Esophagus squamous epithelium (tissue), 5 donors: ENCODE measurements at places on chromosomes 16 and 17.

DNA sequence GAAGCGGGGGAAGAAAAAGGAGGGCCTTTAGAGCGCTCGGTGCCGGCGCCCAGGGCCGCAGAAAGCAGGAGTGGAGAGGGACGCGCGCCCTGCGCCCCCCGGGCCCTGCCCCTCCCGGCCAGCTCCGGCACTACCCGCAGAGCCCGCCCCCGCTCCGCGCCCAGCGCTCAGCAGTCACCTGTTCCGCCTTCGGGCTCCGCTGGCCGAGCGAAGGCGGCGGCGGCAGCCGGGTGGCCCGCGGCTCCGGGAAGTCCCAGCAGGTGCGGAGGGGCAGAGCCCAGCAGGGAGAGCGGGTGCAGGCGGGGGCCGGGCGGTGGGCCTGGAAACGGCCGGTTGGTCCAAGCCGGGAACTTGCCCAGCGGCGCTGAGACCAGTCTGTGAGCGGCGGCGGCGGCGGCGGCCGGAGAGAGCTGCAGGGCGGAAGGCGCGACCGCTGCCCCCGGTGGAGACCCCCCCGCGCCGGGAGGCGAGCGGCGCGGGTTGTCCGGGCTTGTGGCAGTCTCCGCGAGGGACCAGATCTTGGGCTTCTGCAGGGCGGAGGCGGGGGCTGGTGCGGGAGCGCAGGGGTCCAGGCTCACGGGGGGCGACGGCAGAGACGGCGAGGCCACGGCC, 2.2 kb downstream of the IRX3 start:
- peak overlapping the region; percentile 63 for H3K4me3 ChIP-seq
- peaks cover 72% of the 10 kb centered on the region for H3K4me1 ChIP-seq
- no peaks in the 10 kb centered on the region for H3K36me3 ChIP-seq
- DNase-seq: no peak
- H3K27me3 ChIP-seq: peaks cover 12% of the 10 kb centered on the region

DNA sequence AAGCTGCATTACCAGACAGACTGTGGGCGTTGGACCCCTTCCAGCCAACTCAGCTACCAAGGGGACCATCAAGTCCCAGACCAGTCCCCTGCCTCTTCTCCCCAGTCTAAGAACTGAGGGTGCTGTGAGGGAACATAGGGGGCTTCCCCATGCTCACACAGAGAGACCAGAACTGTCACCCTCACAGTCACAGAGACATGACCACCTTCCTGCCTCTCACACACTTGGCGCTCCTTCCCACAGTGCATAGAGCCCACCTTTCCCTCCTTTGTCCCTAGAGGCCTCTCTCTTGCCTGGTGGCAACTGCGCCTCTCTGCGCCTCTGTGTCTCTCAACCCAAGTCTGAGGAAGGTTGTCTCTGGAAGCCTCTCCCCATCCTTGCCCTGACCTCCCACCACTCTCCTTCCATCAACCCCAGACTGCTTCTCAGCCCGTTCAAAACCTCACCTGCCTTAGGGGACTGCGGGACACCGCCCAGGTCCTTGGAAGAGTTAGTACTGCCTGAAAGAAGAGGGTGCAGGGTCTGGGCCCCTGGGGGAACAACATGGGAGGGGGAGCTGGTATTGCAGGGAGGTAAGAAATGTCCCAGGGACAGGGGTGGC, 6.1 kb upstream of the LHX1 start:
- no peak for DNase-seq
- peaks cover 71% of the 10 kb centered on the region for H3K27me3 ChIP-seq
- peaks cover 55% of the 10 kb centered on the region for H3K4me1 ChIP-seq

DNA sequence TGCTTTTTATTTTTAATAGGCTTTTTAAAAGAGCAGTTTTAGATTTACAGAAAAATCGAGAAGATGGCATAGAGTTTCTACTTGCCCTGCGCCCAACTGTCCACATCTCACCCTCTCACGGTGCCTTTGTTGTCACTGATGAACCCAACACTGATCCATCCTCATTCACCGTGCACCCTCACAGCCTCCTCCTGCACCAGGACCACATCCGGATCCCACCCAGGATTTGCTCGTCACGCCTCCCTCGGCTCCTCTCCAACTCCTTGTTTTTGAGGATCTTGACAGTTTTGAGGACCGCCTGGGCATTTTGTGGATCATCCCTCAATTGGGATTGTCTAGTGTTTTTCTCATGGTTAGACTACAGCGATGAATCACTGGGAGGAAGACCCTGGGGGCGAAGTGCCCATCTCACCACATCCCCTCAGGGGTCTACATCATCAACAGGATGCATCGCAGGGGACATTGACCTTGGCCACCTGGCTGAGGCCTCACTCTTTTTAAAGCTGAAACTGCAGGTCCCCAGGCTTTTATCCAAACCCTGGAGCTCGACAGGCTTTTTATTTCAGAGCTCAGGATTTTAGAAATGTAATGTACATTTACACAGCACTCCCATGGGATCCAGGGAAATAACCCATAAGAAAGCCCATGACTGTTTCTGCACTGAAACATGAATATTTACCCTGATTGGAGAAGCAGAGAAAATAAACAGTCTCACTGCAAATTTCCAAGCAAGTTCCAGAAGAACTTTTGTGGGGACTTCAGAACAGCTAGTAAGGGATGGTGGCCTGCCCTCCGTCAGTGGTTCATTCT, 71.8 kb upstream of the ZNF469 start:
- H3K4me1 ChIP-seq: peaks cover 6% of the 10 kb centered on the region
- no peaks in the 10 kb centered on the region for H3K36me3 ChIP-seq
- H3K27ac ChIP-seq: no peak overlapping the region
- no peak overlapping the region for H3K4me3 ChIP-seq
- no peak for DNase-seq

GRCh38 chr16:64180136-64180900, 941.5 kb downstream of the CDH11 start:
- no peaks in the 10 kb centered on the region for H3K36me3 ChIP-seq
- H3K4me3 ChIP-seq: no peak overlapping the region
- H3K27ac ChIP-seq: no peak overlapping the region

DNA sequence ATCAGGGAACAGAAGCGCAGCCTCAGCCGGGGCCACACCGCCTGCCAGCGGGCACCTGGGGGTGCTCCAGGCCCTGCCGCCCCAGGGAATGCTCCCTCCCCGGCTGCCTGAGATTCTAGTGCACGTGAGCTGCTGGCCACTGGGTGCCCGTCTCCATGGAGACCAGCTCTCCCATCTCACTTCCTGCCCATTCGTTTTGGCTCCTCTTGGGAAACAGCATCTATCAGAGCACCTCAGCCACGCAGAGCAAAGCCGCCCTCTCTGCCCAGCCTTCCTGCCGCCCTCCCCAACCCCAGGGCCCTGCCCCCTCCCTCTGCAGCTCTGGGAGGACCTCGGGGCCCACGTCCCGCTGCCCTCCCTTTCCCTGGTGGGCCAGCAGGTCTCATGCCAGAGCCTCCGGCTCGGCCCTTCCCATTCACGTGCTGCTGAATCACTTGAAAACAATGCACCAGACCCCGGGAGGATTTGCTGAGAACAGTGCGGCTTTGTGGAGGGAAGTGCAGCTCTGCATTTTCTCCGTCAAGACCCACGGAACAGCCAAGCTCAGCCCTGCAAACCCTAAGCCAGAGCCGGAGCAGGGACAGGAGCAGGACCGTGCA, 19.4 kb downstream of the CEP295NL start:
- DNase-seq: no peak
- no peaks in the 10 kb centered on the region for H3K36me3 ChIP-seq
- H3K27me3 ChIP-seq: no peaks in the 10 kb centered on the region

DNA sequence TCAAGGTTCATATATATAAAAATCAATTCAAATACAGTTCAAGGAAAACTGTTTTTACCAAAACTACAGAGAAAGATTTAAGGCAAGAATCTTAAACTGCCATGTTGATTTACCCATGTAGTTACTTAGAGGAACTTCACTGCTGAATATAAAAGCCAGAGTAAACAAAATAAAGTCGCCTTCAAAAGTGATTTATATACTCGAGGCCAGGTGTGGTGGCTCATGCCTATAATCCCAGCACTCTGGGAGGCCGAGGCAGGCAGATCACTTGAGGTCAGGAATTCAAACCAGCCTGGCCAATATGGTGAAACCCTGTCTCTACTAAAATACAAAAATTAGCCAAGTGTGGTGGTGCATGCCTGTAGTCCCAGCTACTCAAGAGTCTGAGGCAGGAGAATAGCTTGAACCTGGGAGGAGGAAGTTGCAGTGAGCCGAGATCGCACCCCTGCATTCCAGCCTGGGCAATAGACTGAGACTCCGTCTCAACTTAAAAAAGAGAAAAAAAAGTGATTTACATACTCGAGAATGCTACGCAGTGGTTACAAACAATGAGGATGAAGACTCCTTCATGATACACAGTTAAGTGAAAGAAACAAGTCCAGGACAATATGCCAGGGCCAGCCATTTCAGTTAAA, 54.1 kb upstream of the CNEP1R1 start:
- H3K27ac ChIP-seq: no peak overlapping the region
- DNase-seq: no peak
- no peaks in the 10 kb centered on the region for H3K36me3 ChIP-seq
- H3K27me3 ChIP-seq: no peaks in the 10 kb centered on the region

DNA sequence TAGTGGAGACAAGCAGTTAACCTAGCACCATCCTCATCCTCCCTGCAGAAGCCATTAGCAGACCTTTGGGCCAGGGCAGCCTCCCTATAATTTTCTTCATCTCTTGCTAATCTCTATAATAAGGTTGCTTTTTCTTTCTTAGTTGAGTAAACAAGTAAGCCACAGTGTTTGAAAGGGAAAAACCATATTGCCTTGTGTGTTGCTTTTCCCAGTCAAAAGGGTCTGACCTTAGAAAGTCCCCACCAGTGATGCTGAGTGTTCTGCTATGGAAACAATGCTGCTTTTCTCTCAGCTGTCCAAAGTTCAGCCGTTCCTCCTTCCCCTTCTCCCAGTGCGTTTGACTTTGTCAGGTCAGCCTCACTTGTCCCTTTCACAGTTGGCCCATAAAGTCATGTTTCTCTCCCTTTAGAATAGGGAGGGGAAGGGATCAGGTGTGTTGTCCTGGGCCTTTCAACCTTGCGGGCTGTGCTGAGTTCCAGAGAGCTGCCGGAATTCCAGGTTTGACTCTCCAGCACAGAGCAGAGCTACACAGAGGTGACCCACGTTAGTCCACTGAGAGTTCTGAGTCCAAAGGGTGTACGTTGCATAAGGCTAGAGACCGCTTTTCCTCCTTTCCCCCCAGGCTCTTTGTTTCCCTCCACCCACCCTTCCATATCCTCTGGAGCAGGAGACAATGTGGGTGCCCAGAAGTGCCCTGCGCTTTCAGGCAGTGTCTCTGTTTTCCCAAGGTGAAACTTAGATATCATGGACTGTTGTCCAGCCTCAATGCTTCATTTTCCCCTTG, 15.9 kb upstream of the CLEC18C start:
- no peaks in the 10 kb centered on the region for H3K4me1 ChIP-seq
- no peaks in the 10 kb centered on the region for H3K27me3 ChIP-seq
- H3K4me3 ChIP-seq: no peak overlapping the region
- no peak for DNase-seq
- peaks cover 100% of the 10 kb centered on the region for H3K36me3 ChIP-seq

- H3K36me3 ChIP-seq: no peaks in the 10 kb centered on the region
- H3K4me3 ChIP-seq: peak within 1 kb of the TSS; percentile 73
- H3K27me3 ChIP-seq: peaks cover 32% of the 10 kb centered on the region
- peak within 1 kb of the TSS; percentile 55 for H3K27ac ChIP-seq
- peaks cover 15% of the 10 kb centered on the region for H3K4me1 ChIP-seq
These were observed at the start of gene TMEM92 for GRCh38 chr17:50274142-50274896. TMEM92 (plus strand) TSS chr17:50274466; CDS start chr17:50274502, 36 bp downstream.
